ENCODE measurements at places on chromosomes 7 and 10.
A peak's percentile ranks its signal among the peaks of the same experiment; 100 is the strongest.

- H3K36me3 ChIP-seq, result no peaks in the 10 kb centered on the region
- H3K4me1 ChIP-seq, result no peaks in the 10 kb centered on the region
- no peaks in the 10 kb centered on the region for H3K27me3 ChIP-seq
- no peak for DNase-seq
Observed at GRCh38 chr7:104272767-104273384, 55.5 kb upstream of the LHFPL3 start.

DNA sequence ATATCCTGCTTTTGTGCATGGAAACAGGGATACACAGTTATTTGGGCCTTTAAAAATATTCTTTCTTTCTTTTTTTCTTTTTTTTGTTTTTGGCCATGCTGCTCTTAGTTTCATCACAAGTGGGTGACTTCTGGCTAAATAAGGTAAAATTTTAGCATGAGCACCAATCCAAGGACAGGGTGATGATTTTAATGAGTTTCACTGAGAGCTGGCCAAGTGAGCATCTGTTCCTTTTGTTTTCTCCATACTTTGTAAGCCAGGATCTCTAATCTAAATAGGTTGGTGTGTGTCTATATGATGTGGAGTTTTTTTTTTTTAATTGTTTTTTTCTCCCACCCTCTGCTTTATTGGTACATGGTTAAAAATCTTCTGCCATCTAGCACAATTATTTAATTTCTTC is 106.8 kb downstream of the POLL start:
- no peak overlapping the region for H3K4me3 ChIP-seq
- H3K27me3 ChIP-seq, result no peaks in the 10 kb centered on the region
- peaks cover 10% of the 10 kb centered on the region for H3K36me3 ChIP-seq
- no peak for DNase-seq
- H3K4me1 ChIP-seq, result no peaks in the 10 kb centered on the region

GRCh38 chr10:3102720-3103427 is 35.5 kb downstream of the PFKP start:
- no peaks in the 10 kb centered on the region for H3K27me3 ChIP-seq
- H3K4me3 ChIP-seq, result no peak overlapping the region
- no peak overlapping the region for H3K27ac ChIP-seq
- H3K4me1 ChIP-seq, result peaks cover 18% of the 10 kb centered on the region

DNA sequence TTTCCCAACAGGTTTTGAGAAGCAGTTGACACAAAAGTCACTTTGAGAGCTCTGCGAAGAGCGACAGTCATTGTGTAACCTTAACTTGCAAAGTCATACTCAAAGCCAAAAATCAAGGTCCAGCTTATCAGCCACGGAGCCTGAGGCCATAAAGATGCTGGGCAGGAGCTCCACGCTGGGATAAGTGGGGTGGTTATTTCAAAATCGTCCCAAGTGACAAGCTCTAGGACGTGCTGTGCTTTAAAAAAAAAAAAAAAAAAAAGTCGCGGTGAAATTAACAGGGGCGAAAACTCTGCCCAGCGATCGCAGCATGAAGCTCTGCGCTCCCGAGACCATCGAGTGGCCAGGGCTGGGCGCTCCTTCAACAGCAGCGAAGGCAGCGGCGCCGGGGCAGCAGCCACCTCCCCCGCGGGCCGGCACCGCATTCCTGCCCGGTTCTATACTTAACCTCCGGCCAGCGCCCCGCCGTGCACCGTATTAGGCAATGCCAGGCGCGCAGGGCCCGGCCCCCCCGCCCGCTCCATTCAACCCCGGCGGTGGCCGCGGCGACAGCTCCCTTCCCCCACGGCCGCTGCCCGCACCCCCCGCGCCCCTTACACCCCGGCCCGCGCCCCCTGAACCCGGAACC is 657 bp downstream of the HACD1 start:
- peak overlapping the region; percentile 56 for H3K4me3 ChIP-seq
- no peak overlapping the region for H3K27ac ChIP-seq
- no peaks in the 10 kb centered on the region for H3K36me3 ChIP-seq
- peaks cover 15% of the 10 kb centered on the region for H3K4me1 ChIP-seq

DNA sequence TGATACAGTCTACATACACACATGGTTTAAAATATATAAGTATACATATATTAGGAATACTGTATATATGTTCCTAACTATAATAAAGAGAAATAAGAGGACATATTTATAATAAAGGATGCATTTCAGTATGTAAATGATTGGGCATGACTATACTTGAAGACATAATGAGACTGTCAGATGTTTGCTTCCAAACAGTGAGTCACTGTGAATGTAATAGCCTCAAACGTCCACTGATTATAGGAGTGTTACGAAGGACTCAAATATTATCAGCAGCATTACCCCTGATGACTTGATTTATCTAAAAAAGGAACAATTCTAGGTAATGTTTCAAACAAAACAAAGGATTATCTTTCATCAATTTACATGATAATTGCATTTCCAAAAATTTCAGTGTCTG is 39.9 kb upstream of the NRBF2 start:
- no peak overlapping the region for H3K27ac ChIP-seq
- H3K27me3 ChIP-seq, result no peaks in the 10 kb centered on the region
- no peak overlapping the region for H3K4me3 ChIP-seq
- H3K4me1 ChIP-seq, result no peaks in the 10 kb centered on the region
- no peaks in the 10 kb centered on the region for H3K36me3 ChIP-seq

GRCh38 chr10:70940834-70941568 is 52.6 kb upstream of the PCBD1 start:
- H3K4me1 ChIP-seq, result no peaks in the 10 kb centered on the region
- no peaks in the 10 kb centered on the region for H3K27me3 ChIP-seq
- H3K4me3 ChIP-seq, result no peak overlapping the region
- no peaks in the 10 kb centered on the region for H3K36me3 ChIP-seq

GRCh38 chr7:11620406-11621253 is 211.4 kb downstream of the THSD7A start:
- DNase-seq, result no peak
- H3K4me3 ChIP-seq, result no peak overlapping the region
- H3K4me1 ChIP-seq, result no peaks in the 10 kb centered on the region
- no peaks in the 10 kb centered on the region for H3K36me3 ChIP-seq
- H3K27me3 ChIP-seq, result no peaks in the 10 kb centered on the region

GRCh38 chr7:153103202-153103601 is 343.6 kb downstream of the ACTR3B start:
- DNase-seq, result no peak
- no peaks in the 10 kb centered on the region for H3K36me3 ChIP-seq
- H3K4me1 ChIP-seq, result no peaks in the 10 kb centered on the region
- H3K27ac ChIP-seq, result no peak overlapping the region
- H3K4me3 ChIP-seq, result no peak overlapping the region

DNA sequence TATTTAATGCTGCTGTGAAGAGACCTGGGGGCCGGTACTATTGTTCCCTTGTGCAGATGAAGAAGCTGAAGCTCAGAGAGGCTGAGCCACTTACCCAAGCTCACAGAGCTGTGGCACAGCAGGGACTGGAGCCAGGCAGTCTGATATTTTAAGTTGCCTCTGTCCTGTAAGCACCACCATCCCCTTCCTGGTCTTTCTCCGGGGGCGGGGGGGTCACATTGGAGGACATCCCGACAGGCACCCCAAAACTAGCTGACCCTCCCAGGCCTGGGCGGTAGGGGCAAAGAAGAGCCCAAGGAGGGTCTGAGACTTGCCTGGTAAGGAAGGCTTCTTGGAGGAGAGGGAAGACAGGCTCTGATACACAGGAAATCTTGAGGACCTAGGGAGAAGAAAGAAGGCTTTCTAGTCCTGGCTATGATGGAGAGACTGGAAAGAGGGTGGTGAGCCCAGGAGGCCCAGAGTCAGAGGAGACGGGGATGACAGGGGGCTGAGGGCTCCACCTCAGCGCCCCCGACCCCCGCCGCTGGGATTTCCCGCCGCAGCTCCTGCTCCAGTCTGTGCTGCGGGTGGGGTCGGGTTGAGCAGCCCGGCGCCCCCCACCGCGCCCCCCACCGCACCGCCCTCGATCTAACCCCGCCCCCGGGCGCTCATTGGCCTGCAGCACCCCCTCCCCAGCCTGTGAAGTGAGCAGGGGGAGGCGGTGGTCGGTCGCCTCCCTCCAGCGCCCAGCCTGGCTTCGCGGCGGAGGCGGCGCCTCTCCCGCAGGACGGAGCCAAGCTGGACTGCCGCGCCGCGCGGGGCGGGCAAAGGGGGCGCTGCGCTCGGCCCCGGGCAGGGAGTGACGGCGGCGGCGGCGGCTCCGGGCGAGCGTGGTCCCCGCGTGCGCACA is at the start of gene ADCYAP1R1:
Gene ADCYAP1R1, plus strand, starts transcription at position 711 of the 889 bp plus-strand sequence. CDS start 10,957 bp downstream, outside the sequence.
- H3K27ac ChIP-seq, result no peak within 1 kb of the TSS
- H3K27me3 ChIP-seq, result peaks cover 20% of the 10 kb centered on the region
- H3K4me3 ChIP-seq, result no peak within 1 kb of the TSS
- H3K36me3 ChIP-seq, result no peaks in the 10 kb centered on the region
- no peaks in the 10 kb centered on the region for H3K4me1 ChIP-seq
